ACHN (cell line): ENCODE measurements at places on chromosomes 7 and 10.
A peak's percentile ranks its signal among the peaks of the same experiment; 100 is the strongest.

GRCh38 chr10:44581996-44582395, 197.1 kb upstream of the CXCL12 start:
- DNase-seq = no peak

DNA sequence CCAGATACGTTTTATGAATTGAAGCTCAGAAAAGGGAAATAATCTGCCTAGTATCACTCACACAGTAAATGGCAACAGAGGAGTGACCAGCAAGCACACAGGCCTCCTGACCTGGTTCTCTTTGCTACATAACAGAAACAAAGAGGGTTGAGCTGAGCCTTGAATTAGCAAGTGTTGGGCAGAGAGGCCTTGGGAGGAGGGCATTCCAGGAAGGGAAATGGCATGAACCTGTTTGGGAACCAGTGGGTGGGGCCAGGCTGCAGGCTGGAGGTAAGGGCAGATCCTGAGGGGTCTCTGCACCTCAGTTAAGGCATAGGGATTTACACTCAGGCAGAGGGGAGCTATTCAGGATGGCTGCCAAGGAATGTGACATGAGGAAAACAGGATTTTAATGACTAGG, 24.8 kb upstream of the CYCS start:
- DNase-seq = no peak

GRCh38 chr10:102783568-102783967, 39.8 kb downstream of the WBP1L start:
- no peak for DNase-seq

- peak; percentile 74 for DNase-seq
Observed at GRCh38 chr10:72254813-72255568, 18.7 kb upstream of the DDIT4 start.

DNA sequence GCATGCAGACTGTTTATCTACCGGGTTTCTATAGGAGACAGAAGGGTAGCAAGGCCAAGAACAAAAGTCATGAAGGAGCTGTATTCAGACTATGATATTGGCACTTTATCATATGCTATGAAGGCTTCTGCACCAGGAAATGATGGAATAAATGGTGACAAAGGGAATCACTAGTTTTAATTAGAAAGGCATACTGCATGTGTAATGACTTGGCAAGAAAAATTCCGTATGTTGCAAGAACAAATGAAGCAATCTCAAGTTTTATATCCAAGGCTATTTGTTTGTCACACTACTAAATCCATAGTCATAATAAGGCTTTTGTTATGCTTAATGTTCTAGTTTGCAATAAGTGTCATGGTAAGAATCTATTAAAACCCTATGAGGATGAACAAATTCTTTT, 230.9 kb downstream of the ZEB1 start:
- no peak for DNase-seq

- DNase-seq = peak; percentile 20
Observed at GRCh38 chr7:142250705-142251104, 7.2 kb downstream of the PRSS58 start.

DNA sequence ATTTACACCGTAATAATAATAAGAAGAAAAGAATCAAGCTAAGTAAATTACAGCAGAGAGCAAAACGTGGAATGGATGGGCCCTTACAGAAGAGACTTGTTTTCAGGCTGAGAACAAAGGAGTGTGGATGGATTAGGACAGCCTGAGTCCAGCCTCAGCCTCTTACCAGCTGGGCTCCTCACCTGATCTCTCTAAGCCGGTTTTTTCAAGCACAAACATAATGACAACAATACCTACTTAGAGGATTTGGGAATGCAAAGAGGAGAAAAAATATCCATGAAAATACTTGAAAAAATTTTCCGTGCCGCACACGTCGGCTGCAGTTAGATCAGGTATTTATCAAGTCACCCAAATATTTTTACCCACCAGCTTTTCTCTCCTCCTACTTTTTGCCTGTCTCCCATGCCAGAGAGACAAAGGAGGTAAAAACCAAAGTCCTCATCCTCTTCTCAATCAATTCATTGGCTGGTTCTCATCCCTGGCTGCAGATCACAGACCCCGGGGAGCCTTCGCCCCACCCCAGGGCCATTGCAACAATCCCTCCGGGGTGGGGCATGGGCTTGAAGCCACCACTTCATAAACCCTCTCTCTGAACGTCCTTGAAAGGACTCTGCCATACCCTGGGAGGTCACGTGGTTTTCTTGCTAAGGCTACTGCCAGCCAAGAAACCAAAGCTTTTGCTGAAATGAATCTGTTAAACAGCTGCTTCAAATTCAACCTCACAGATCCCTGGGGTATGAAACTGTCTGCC, 29.7 kb upstream of the GTF2I start:
- no peak for DNase-seq

- peak; percentile 36 for DNase-seq
Observed at GRCh38 chr10:5293691-5294550, 70.8 kb upstream of the UCN3 start.

DNA sequence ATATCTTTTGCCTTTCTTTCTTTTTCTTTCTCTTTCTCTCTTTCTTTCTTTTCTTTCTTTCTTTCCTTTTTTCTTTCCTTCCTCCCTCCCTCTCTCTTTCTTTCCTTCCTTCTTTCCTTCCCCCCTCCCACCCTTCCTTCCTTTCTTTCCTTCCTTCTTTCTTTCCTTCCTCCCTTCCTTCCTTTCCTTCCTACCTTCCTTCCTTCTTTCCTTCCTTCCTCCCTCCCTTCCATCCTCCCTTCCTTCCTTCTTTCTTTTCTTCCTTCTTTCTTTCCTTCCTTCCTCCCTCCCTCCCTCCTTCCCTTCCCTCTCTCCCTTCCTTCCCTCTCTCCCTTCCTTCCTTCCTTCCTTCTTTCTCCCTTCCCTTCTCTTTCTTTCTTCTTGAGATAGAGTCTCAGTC, 25.5 kb upstream of the CALN1 start:
- no peak for DNase-seq

DNA sequence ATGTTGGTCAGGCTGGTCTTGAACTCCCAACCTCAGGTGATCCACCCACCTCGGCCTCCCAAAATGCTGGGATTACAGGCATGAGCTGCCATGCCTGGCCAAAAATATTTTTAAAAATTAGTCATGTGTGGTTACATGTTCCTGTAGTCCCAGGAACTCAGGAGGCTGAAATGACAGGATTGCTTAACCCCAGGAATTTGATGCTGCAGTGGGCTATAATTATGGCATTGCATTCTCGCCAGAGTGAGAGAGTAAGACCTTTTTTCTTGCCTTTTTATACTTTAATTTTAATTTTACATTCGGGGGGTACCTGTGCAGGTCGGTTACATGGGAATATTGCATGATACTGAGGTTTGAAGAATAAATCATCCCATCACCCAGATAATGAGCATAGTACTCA, 86.6 kb upstream of the ZNF92 start:
- DNase-seq = no peak

DNA sequence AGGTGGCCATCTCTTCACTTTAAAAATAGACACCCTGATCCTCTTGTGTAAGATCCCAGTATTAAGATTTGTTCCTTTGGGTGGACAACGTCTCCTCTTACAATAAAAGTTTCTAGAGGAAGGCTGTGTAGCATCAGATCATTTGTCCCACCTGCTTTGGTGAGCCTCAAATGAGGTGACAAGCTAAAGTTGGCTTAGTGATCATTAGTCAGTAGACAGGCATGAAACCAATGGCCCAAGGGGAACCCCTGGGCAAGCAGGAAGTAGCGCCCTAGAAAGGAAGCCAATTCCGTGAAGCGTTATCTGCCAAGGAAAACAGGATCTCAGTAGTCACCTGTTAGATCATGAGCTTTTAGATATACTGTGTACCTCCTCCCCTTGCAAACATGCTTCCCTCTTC, 66.8 kb downstream of the PCGF5 start:
- no peak for DNase-seq

- DNase-seq = peak; percentile 21
Observed at GRCh38 chr10:17454161-17455014, at the start of gene ST8SIA6. TSS of gene ST8SIA6 (minus strand) at chr10:17454595. CDS start at chr10:17454255, 340 bp downstream.

DNA sequence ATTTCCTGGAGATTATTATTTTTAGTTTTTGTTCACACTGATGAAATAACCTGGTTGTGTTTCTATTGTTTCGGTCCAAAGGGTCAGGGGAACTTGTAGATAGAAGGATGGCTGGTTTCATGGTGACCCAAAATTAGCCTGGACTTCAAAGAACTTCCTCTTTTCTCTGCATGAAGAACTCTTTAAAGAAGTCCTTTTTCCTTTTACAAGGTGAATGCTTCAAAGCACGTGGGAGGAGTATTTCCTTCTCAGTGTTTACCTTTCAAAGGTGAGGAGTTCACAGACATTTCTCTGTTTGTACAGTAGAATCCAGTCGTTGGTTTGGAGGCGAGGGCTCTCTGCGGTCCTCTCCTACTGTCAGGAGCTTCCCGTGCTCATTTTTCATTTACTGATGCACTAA, 561.7 kb downstream of the GATA3 start:
- DNase-seq = no peak

DNA sequence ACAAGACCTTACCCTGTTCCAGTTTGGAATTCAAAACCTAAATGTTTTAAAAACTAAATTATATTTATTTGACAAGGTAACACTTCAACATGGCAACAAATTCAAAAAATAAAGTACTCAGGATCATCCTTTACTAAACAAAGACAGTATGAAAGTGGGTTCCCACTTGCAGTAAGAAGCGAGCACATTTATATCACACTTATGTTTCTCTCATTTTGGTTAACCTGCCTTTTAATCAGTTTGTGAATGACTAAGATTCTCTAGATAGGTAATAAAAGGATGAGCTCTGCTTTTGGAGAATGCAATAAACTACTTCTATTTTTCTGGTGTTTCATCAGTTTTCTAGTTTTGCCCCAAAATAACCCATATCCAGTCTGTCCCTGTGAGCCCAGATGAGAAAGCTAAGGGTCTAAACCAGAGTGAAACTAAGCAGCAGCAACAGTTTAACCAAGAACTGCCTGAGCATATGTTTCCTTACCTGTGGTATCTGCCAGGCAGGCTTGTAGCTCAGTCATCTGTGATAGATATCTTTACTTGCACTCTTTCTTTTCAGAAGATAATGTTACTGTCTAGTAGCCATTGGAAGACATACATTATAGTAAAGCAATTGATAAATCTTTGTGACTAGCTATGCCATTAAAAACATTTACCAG, 64.1 kb downstream of the ABLIM1 start:
- DNase-seq = no peak

DNA sequence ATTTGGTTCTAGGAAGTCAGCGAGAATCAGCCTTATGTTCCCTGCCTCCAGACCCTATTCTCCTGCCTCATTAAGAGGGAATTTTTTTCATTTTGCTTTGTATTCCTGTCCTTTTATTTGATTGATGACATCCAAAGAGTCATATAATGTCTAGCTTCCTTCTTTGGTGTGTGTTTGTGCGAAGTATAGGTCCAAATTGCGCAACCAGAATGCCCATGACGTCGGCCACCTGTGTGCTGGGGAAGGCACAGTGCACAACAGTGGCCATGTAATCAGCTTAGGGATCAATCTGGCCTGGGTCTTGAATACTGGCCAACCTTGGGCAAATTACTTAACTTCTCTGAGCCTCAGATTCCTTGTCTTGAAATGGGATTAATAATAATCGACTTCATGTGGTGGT, 206.2 kb downstream of the VTI1A start:
- no peak for DNase-seq

- DNase-seq = peak; percentile 75
Observed at GRCh38 chr7:56092789-56093531, at the start of gene PHKG1. TSS of gene PHKG1 (minus strand) at chr7:56092952. CDS start at chr7:56088941, 4,011 bp downstream.

- DNase-seq = no peak
Observed at GRCh38 chr7:139541600-139542307, 18.3 kb downstream of the CLEC2L start.

- DNase-seq = no peak
Observed at GRCh38 chr10:110642204-110643034, 1.7 kb upstream of the RBM20 start.

DNA sequence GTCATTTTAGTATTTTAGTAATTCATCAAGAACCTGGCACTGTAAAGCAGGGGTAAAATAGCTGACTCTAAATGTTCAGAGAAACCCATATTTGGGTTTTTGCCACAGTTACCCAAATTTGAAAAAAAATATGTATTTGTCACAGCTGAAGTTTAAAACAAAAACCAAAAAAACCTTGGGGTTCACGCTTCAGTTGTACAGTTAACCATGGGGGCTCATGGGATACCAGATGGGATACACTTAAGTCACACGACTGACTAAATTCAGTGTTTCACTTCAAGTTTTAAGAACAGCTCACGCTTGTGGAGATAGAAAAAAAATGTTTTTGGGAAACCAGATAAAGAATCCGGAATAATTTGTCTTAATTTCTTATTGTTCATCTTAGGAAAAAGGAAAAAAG, 2.1 kb downstream of the ARL3 start:
- no peak for DNase-seq

GRCh38 chr7:156772725-156773124, 120.3 kb downstream of the LMBR1 start:
- DNase-seq = no peak

DNA sequence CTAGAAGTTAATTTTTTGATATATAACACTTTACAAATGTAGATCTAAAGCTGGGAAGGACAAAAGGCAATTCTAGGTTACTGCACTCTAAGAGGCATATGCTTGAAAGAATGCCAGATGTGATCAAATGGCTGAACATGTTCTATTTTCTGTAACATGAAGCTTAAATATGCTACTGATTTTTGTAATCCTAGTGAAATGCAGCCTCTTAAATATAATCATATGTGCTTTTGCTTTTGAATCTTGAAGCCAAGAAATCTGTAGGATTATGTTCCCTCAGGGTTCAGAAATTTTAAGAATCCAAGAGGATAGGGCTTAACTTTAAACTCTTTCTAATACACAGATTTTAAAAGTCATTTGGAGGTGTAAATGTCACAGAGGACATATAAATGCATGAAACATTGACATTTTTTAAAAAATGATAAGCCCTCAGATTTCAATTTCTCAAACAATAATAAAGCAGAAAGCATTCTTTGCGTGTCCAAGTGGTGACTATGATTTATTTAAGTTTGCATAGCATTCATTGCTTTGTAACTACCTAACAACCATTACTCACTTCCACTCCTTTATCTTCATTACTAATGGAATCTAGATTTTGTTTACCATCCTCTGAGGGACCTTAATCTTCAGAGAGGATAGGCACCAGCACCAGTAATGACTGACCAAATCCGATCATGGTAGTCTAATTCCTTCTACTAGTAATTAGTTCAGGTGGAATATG, 170.4 kb downstream of the MAGI2 start:
- DNase-seq = no peak

DNA sequence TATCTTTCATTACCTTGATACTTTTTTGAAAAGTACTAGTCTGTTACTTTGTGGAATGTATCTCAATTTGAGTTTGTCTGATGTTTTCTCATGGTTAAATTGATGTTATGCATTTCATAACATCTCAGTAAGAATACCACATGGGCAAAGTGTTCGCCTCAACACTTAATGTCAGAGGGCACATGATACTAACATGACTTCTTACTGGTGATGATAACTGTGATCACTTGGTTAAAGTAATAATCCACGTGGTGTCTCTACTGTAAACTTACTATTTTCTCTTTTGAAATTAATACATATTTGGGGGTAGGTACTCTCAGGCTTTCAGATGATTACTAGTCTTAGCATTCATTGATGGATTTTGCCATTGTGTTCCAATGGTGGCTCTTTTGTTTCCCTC, 2.2 kb downstream of the SDHAF3 start:
- no peak for DNase-seq
